ENCODE measurements at places on chromosomes 16 and 17.

- no peak for DNase-seq
Observed at GRCh38 chr17:17107891-17108431, 65.7 kb downstream of the MPRIP start.

DNA sequence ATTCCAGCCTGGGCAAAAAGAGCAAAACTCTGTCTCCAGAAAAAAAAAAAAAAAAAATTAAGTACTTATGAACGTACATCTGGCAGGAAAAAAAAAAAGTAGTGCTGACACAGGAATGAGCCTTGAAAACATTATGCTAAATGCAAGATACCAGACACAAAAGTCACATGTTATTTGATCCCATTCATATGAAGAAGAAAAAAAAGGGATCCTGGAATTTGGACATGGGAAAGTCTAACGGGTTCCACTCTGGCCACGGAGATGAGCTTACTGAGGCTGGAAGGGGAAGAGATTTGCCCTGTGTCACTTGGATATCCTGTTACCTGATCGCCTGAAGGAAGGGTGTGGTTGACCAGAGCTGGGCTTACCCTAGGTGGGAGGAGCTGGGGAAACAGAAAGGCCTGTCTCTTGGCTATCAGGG is 251.9 kb downstream of the PARN start:
- DNase-seq, result no peak

GRCh38 chr17:5364156-5364555 is 55.3 kb downstream of the NUP88 start:
- no peak for DNase-seq

DNA sequence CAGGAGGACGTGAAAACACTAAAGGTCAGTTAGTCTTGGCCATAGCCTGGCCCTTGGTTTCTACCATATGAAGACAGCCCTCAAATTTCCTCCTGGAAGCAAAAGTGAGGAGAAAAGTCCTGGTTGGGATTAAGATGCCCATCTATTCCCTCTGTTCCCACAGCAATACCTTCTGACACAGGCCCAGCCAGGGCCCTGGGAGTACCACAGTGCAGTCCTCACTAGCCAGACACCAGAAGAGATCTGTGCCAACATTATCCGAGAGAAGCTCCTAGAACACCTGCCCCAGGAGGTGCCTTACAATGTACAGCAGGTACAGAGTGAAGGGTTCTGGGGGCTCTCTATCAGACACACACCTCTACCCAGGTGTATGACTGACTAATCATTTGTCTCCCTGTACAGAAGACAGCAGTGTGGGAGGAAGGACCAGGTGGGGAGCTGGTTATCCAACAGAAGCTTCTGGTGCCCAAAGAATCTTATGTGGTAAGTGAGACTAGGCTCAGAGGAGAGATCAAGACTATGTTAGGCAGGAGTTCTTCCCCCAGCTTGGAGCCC is 4.1 kb downstream of the ERAL1 start:
- DNase-seq, result no peak

DNA sequence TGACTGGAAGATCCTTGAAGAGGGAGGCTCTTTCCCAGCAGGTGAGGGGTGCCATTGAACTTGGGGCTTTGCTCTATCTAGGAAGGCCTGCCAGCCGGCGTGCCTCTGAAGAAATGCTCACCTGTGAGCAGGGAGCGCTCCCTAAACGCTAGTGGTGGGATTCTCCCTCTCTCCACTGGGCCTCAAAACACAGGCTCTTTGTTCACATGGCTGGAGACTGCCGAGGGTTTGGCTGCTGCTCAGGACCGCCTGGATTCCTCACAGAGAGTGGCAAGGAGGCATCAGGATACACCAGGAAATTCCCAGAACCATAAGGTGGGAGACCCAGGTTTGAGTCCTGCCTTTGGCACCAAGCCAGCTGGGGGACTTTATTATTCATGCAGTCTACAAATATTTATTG is 17.6 kb upstream of the TMEM11 start:
- no peak for DNase-seq
